Left lobe of liver (tissue), 2 donors: ENCODE measurements at places on chromosomes 12 and 14.

DNA sequence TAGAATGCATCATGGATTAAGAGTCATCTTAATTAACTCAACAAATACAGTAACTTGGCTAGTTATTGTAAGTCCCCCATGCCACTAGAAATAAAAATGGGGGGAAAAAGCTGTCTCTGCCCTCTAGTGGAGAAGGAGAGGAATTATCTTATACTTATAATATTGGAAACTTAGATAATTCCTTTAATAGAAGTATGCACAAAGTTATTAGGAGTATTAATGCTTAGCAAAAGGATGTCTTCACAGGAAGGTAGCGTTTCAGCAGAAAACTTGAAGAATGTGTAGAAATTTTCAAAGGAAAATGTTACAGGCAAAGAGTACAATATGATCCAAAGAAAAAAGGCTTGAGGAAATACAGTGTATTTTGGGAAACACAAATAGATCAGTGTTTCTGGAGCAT is 19.8 kb downstream of the OR5AU1 start:
- DNase-seq, result no peak

DNA sequence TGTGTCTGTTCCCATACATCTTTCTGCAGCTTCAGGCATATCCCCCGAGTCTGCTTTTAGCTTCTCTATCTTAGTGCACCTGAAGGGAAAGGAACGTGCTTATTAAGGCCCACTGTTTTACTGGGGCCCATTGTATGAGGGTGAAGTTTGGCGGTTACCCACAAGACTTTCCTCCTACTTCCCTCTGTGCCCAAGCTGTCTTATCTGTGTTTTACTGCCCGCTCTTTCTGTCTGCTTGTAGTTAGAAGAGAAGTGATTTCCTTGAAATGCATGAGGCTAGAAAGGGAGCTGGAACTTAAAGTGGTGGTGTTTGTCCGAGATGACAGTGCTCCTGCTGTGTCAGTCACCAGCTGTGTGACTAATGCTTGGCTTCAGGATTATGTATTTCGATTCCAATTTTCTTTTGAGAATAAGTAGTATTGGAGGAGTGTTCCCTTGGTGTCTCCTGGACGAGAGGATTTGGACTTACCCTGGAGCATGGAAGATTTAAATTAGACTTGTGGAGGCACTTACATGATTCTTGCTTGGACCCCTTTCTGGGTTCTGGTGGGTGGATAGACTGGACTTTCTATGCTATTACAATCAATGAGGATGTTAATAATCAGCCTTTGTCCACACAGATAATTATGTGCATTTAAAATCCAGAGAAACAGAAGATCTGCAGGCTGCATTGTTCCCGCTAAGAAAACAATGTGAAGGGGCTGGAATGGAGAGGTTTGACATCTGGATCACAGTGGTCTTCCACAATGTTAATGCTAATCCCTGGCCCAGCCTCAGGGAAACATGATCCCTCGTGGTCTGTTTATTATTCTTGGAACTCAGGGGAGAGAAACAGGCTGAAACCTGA is 13.9 kb upstream of the KRT86 start:
- no peak for DNase-seq

DNA sequence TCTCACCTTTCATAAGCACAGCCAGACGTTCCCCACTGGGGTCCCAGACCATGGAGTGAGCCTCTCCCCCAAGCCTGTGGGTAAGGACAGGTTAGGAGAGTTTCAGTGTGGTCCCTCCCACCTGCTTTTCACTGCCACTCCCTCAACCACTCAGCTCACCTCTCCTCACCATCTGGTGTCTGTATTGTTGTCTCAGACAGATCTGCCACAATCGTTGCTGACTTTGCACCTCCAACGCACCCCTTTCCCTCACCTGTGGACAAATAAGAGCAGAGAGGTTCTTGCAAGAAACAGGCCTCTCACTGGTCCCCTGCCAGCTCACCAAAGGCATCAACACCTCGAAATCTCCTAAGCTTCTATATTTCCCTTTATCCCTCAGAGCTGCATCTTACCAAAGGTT is 8.8 kb downstream of the MYG1 start:
- DNase-seq, result no peak

DNA sequence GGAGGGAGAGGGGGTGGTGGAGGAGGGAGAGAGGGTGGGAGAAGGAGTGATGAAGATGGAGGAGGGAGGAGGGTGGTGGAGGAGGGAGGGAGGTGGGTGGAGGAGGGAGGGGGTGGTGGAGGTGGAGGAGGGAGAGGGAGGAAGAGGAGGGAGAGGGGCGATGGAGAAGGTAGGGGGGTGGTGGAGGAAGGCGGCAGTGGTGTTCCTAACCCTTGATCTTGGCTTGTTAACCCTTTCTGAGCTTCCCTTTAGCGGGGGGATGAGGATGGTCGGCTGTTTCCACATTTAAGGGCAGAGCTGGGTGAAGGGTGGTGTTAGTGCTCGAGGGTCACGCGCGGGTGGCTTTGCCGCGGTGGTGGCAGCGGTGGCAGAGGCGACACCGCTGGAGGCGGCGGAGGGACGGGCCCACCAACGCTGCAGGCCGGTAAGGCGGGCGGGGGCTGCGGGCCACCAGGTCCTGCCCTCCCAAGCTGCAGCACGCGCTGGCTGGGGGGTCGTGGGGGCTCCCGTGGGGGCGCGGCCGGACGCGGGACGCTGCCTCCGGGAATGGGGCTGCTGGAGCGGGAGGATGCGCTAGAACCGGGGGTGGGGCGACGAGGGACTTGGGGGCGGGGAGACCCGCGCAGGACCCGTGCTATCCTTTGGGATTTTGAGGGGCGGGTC is 156.3 kb downstream of the PTPN11 start:
- no peak for DNase-seq

DNA sequence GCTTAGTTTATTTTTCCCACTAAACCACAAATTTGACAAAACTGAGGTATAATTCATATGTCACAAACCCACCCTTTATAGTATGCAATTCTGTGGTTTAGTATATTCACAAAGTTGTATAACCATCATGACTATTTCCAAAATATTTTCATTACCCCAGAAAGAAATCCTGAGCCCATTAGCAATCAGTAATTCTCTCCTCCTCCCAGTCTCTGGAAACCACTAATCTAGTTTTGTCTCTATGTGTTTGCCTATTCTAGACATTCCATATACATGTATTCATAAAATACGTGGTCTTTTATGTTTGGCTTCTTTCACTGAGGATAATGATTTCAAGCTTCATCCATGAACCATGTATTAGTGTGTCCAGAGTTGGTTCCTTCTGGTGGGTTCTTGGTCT is 267.6 kb downstream of the AEBP2 start:
- no peak for DNase-seq

GRCh38 chr14:65904988-65905387 is 492.5 kb downstream of the FUT8 start:
- DNase-seq, result no peak

DNA sequence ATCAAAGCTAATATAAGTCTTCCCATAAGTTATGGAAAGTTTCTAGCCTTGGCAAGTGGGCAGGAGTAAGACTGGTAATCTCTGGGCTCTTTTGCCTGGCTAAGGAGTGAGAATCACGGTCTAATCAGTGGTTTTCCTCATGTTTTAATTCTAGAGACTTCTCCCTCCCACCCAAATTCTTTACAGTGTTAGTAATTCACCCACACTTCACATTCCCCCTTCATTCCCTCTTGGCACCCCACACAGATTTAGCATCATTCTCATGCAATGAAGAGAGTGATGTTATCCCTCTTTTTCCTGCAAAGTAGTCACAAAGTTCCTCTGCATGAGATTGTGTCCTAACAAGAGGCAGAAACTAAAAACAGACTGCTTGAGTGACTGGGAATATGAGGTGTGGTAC is 28.6 kb upstream of the CACNA2D4 start:
- DNase-seq, result no peak

DNA sequence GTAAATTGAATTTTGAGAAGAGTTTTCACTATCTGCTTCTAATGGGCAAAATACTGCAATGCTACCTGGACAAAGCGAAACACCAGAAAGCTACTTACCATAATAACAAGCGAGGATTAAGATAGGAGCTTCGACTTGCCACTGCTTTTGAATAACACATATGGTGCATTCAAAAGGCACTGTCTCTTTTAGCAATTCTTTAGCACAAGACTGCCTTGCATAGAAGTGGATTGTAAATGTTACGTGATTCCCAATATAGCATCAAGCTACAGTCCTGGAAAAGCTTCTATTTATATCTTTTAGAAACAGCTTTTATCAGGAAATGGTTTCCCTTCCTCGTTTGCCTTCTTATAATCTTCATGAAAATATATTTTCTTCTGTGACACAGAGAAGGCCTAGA is 258.7 kb upstream of the PDE3A start:
- DNase-seq, result no peak

GRCh38 chr12:109760930-109761921 is 47.6 kb downstream of the FAM222A start:
- DNase-seq, result peak; percentile 43

DNA sequence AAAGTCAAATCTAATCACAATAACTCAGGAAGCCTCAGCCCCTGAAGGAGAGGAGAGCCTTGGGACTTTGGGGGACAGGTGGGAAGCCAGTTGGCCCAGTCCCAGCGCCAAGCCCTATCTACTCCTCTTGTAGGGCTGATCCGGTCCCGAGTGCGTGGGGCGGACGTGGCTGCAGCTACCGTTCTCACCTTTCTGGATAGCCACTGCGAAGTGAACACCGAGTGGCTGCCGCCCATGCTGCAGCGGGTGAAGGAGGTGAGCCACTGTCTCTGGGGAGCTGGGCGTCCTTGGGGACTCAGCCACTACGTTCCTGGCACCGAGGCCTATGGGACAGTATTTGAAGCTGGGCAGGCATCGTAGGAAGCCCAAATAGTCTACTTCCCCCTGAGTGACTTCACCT is 68.4 kb downstream of the GALNT16 start:
- DNase-seq, result no peak

- DNase-seq, result peak; percentile 73
Observed at GRCh38 chr14:91331721-91332120, 85.9 kb downstream of the CCDC88C start.

GRCh38 chr12:97452230-97452629 is 10.4 kb upstream of the RMST start:
- no peak for DNase-seq

GRCh38 chr12:27779416-27779919 is 565 bp upstream of the KLHL42 start:
- DNase-seq, result no peak

GRCh38 chr14:96125536-96125935 is 79.1 kb upstream of the BDKRB2 start:
- DNase-seq, result no peak

DNA sequence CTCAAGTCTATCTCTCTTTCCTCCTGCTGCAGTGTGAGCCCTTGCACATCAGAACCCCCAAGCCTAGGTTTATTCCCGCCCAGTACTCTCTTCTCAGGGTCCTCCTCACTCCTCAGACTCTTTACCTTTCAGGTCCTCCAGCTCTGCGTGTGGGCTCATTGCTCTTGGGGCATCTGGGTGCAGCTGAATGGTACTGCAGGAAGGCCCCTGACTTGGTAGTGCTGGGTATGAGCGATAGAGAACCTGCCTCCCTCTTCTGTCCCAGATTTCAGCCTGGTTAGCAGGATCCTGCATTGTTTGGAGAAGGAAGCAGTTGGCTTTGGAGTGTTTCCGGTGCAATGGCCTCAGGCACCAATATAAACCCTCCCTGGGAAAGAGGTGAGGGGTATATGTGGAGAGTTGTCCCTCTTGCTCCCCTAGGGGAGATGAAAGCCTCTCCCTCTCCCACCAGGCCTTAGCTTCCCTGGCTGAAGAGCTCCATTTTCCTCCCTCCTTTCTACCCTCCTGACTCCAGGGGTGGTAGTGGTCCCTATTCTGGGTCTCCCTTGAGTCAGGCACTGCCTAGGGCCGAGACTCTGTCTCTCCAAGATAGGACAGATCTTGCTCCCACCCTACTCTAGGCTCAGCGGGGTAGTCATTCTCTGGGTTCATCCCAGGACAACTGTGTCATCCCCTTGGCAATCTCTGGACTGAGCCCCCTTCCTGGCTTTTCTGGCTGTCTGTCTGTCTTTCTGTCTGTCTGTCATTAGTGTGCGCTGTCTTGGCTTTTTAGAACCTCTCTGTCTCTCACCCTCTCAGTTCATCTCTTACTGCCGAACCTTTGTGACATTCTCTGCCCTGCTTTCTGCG is 3.8 kb downstream of the LRP1 start:
- DNase-seq, result no peak

- DNase-seq, result no peak
Observed at GRCh38 chr14:80426683-80427082, 215.4 kb upstream of the DIO2 start.

- no peak for DNase-seq
Observed at GRCh38 chr14:63770187-63770807, 42.4 kb upstream of the SGPP1 start.

- no peak for DNase-seq
Observed at GRCh38 chr12:131673888-131674257, 37.0 kb upstream of the SFSWAP start.

GRCh38 chr12:47194501-47194900 is 114.7 kb upstream of the AMIGO2 start:
- DNase-seq, result no peak

DNA sequence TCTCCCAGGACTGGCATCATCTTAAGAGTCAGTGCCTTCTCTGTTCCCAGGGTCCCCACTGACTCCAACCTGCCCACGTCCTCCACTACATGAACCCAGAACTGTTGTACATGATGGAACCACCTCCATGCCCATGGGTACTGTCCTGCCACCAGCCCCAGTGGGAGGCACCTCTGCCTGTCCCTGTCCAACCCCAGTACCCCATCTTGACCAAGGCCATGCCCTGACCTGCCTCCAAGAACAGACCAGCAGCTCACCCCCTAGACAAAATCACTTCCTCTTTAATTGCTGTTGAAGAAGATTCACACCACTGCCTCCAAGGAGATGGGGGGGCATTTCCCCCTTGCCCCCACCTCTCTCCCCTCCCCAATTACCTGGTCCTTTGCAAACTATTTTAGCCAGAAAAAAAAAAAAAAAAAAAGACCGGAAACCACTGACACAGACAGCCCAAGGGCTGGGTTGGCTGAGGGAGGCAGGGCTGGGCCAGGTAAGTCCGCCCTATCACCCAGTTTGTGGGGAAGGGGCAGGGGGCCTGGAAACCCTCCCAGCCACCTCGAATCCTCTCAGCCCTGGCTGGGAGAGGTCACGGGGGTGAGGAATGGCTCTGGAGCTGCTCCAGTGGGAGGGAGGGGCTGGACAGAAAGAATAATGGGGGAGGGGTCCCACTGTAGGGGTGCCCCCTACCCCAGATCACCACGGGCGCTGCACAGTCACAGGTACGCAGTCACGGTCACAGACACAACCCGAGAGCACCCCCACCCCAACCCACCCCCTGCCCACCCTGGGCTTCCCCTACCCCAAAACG is 13.4 kb downstream of the AGAP2 start:
- DNase-seq, result no peak

DNA sequence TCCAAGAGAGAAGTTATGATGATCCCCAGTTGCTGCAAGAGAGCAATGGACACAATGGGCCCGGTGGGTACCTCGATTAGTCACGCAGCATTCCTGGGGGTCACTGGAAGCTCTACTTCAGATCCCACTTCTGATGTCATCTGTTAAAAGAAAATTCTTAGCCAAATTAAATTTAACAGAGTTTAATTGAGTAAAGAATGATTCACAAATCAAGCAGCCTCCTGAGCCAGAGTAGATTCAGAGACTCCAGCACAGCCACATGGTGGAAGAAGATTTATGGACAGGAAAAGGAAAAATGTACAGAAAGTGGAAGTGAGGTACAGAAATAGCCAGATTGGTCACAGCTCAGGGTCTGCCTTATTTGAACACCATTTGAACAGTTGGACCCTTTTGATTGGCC is 107.5 kb downstream of the SPTSSA start:
- no peak for DNase-seq
